Psoas muscle (tissue), 8 donors: ENCODE measurements at places on chromosomes 1 and 21. TPM values are rescaled to one million over a fixed set of nuclear protein-coding genes. Genes with fewer than 3 reads are reported as not detected.

DNA sequence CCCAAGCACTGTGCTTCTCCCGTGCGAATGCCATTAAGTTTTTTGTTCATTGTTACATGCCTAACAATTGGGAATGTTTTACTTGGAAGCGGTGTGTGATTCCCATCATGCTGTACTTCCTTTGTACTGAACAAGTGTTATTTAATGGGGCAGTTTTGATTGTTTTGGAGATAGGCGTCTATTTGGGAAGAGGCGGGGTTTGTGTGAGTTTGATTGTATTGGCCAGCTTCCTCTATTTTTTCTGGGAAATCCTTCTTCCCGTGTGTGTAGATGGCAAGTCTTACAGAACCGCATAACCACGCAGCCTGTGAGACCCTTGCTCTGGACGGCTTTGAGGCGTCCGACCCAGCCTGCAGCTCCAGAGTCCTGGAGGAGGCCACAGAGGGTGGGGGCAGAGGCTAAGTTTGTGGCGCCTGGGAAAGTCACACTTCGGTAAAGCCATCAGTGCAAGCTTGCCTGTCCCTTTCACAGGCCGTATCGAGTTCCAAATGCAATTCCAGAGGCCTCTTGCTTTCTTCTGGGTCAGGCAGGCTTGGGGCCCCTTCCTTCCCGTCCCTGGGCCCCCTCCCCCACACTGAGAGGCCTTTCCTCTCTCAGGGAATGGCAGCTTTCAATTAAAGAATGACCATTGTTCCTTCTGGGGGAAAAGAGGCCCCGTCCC lies 210.3 kb downstream of the TOMM20 start:
- no peak for DNase-seq

FOXD2 gene
- total RNA-seq = 0.13 TPM

LRRC53 gene
- total RNA-seq = not detected

DNA sequence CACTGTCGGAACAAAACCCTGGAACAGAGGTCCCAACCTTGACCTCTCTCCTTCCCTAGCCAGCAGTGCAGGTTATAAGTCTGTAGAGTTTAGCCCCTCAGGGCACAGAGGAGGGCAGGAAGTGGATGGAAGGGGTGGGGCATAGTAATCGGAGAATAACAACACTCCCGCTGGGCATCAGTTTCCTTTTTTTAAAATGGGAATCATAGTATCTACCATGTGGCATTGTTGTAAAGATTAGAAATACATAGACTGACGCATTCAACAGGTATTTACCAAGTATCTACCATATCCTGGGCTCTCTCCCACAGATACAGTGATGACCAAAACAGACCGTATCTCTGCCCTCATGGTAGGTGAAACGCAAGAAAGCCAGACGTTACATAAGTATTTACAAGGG lies 24.9 kb upstream of the ATF3 start:
- DNase-seq = no peak

DNA sequence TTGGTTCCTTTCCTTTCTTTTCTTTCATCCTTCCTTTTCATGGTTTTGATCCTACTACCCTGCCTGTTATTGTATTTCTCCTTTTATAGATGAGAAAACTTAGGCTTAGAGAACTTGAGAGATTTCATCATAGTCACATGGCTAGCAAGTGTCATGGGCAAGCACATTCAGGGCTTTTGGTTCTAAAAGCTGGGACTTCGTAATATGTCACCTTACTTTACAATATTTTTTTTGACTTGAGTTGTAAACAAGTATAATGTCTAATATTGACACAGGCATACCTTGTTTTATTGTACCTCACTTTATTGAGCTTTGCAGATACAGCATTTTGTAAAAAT lies 70.7 kb downstream of the MTR start:
- DNase-seq = no peak

CHODL gene
- 1.0 TPM for total RNA-seq

- peak; percentile 67 for DNase-seq
Observed at GRCh38 chr21:34526618-34527290, 14.7 kb upstream of the KCNE1 start.

TSPAN1 gene
- total RNA-seq = 3.2 TPM

DNA sequence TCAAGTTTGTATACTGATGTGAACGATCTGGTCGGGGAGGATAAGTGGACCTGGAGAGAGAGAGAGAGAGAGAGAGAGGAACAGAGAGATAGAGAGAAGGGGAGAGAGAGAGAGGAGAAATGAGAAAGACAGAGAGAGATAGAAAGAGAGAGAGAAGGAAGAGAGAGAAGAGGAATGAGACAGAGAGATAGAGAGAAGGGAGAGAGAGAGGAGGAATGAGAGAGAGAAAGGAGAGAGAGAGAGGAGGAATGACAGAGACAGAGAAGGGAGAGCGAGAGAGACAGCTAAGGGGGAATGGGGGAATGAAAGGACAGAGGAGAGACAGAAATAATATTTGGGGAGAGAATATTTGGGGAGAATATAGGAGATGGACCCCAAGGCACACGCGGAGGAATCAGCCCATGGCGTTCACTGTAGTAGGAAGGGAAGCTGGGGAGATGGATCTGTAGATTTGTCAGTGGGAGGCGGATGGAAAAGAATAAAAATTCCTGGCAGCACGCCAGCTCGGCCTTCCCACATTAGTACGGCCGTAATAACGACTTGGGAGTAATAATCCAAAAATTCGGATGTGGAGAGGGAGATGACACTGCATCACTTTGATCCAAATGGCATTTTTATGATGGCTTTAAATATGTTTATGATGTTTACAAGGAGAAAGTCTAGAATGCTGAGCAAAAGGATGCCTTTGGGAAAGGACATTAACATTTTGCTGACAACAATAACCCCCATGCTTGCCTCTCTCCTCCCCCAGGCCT lies 159.8 kb upstream of the KCNJ6 start:
- DNase-seq = no peak

GPR157 gene
- 40.4 TPM for total RNA-seq

DNA sequence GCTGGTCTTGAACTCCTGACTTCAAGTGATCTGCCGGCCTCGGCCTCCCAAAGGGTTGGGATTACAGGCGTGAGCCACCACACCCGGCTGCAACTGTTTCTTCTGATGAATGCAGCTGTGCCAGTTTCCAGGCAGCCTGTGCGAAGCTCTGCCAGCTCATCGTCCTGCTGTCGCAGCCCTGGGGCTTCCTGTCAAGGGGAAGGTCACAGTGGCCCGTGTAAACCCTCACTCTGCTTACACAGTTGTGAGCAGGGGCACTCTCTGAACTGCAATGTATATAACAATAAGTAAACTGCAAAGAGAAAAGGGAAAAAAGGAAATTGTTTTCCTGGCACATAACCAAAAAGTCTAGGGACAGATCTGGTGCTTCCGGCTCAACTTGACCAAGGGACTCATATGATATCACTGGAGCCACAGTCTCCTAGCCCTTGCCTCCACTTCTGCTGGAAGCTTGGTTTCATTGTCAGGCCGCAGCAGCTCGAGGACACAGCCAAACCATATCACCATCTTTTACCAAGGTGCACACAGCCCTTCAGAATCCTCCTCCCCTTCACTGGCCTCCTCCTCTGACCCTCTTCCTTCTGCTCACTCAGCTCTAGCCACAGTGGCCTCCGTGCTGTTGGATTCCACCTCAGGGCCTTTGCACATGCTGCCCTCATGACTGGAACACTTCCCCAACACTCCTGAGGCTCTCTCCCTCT lies 22.8 kb upstream of the LBR start:
- DNase-seq = no peak

DNA sequence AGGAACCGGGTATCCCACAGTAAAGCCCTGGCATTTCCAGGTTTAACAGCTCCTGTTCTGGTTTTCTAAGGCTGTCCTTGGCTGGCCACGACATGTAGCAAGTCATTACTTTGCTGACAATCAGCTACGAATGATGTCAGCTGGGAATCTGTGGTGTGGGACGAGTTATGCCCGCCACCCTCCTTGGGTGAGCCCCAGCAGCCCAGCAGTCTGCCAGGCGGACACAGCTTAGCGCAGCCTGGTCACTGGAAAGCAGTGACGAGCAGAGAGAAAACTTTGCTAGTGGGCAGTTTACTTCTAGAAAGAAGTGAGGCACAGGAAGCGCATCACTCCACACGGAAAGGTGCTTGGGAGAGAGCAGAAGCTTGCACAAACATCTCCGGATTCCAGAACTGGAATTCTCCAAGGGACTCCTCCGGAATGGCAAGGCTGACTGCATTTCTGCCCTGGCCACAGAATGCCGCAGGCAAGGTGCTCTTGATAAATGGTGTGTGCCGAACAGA lies 15.5 kb upstream of the ZNF436 start:
- no peak for DNase-seq

DNA sequence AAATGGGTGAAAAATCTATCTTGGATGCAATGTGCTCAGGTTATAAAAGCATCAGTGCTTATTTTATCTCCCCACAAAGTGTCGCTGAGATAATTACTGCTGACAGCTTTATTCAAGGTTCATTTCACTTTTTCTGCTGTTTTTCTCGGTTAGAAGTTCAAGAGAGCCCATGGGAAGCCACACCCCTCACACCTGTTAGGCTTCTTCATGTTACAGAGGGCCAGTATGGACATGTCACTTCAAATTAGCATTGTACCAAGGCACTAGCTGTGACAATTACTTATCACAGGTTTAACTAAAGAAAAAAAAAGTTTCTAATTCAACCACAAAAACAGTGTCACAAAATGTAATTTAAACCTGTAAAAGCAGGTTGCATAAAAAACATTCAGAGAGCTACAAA lies 187.3 kb upstream of the DMRTA2 start:
- DNase-seq = no peak

SPRR2D gene
- not detected for total RNA-seq

DNA sequence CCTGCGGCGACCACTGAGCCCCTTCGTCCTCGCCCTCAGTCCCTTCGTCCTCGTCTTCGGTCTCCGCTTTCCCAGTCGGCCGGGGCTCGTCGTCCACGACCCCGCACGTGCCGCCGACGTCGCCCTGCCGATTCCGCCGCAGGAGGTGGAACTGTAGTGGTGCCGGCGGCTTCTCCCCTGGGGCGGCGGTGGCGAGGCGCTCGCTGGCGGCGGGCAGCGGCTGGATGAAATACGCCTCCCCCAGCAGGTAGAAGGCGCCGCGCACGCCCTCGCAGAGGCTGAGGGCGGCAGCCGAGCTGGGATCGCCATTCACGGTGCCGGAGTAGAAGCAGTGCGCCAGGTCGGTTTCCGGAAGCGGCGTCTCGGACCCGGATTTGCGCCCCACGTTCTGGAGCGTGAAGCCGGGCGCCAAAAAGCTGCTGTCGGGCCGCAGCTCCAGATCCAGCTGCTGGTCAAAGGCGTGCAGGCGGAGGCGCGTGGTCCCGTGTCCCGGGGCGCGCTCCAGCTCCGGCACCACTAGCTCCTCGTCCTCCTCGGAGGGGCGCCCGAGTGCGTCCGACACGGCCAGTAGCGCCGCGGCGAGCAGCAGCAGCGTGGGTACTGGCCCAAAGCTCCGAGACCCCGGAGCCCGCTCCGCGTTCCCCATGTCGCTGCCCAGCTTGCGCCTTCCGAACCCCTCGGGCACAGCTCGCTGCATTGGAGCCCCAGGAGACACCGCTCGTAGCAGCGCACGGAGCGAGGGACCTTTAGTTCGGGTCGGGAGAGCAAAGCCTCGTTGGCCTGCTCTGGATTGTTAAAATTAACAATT lies 747 bp downstream of the ADAMTS1 start:
- DNase-seq = peak; percentile 84

CD5L gene
- total RNA-seq = not detected

- no peak for DNase-seq
Observed at GRCh38 chr1:6256645-6257044, 4.3 kb downstream of the GPR153 start.

USH2A gene
- not detected for total RNA-seq

UBE2J2 gene
- 40.0 TPM for total RNA-seq
